A549 treated with AZD2906 at 1 μM for 4 hours (cell line): ENCODE measurements at places on chromosomes 4 and X. TPM values are rescaled to one million over a fixed set of nuclear protein-coding genes. Genes with fewer than 3 reads are reported as not detected.

Gene SASH3
- total RNA-seq = not detected in 5 replicates

Gene WDFY3
- 5.7 to 8.7 TPM (median 7.1 TPM) in 5 replicates for total RNA-seq

Gene SLC10A4
- total RNA-seq = 4.4 to 7.2 TPM (median 7.1 TPM) in 5 replicates

Gene USP11
- 50.4 to 56.1 TPM (median 54.9 TPM) in 5 replicates for total RNA-seq

Gene SLC49A3
- total RNA-seq = 0.13 to 0.31 TPM (median 0.18 TPM) in 5 replicates

Gene RHOXF2
- total RNA-seq = not detected in 5 replicates
